ENCODE measurements at places on chromosomes 3 and 15. TPM values are rescaled to one million over a fixed set of nuclear protein-coding genes. Genes with fewer than 3 reads are reported as not detected.

DNA sequence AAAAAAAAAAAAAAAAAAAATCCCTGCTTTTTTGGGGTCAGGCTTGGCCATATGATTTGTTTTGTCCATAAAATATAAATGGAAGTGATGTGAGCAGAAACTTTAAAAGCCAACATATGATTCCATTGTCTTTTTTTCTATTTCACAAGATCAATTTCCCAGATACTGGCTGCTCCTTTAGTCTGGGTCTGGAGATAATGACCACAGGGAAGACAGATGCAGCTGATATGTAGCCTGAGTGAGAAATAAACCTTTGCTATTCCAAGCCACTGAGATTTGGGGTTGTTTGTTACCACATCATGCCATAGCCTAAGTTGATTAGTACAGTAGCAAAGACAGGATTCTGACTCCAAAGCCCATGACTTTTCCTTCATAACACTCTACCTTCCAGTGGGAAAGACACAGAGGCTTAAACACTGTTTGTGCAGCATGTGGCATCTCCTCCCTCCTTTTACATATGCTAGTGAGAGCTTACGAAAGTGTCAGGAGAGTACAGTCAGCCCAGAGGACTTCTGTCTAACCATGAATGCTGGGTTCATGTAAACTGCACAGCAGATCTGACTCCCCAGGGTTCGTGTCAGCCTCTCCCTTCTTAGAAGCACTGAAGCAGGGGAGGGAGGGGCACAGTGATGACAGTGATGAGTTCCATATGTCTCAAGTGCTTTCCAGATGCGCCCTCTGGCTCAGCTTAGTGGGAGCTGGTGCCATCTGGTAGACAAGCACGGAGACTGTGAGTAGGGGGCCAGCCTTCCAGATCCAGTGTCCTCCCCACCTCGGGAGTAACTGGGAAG, 36.7 kb upstream of the SLC7A14 start:
- H3K4me3 ChIP-seq = no peak overlapping the region
- no peaks in the 10 kb centered on the region for H3K36me3 ChIP-seq
- no peak overlapping the region for H3K27ac ChIP-seq

GRCh38 chr3:55607844-55608243, 120.7 kb upstream of the WNT5A start:
- no peak for DNase-seq
- H3K4me1 ChIP-seq = no peaks in the 10 kb centered on the region
- H3K4me3 ChIP-seq = no peak overlapping the region
- no peak overlapping the region for H3K27ac ChIP-seq

GRCh38 chr3:13277860-13278531, 142.1 kb downstream of the NUP210 start:
- H3K27ac ChIP-seq = no peak overlapping the region
- no peaks in the 10 kb centered on the region for H3K27me3 ChIP-seq
- no peak overlapping the region for H3K4me3 ChIP-seq
- H3K4me1 ChIP-seq = no peaks in the 10 kb centered on the region
- DNase-seq = peak; percentile 40
- H3K36me3 ChIP-seq = no peaks in the 10 kb centered on the region

DNA sequence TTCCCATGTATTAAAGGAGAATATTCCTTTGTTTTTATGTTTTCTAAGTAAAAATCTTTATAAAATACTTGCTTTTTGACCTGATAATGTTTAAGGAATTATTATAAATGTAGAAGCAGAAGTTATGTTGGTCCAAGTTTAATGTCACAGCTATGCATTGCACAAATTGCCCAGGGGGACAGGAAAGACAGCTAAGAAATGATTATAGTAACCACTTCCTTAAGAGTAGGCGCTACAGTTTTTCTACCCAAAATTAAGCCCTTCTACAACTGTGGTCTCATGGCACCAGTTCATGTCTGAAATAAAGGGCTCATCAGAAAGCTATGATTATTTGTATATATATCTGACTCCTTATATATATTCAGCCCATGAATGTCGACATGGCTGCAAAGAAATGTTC, 176.4 kb downstream of the GBE1 start:
- no peak overlapping the region for H3K27ac ChIP-seq
- H3K4me1 ChIP-seq = no peaks in the 10 kb centered on the region
- H3K36me3 ChIP-seq = no peaks in the 10 kb centered on the region
- DNase-seq = no peak

- no peaks in the 10 kb centered on the region for H3K27me3 ChIP-seq
- H3K4me1 ChIP-seq = no peaks in the 10 kb centered on the region
- no peak overlapping the region for H3K4me3 ChIP-seq
Observed at GRCh38 chr3:147836330-147836729, 427.2 kb downstream of the ZIC1 start.

GRCh38 chr3:165814380-165814779, 22.8 kb downstream of the BCHE start:
- no peak for DNase-seq
- no peaks in the 10 kb centered on the region for H3K4me1 ChIP-seq
- H3K27me3 ChIP-seq = no peaks in the 10 kb centered on the region
- H3K27ac ChIP-seq = no peak overlapping the region

DNA sequence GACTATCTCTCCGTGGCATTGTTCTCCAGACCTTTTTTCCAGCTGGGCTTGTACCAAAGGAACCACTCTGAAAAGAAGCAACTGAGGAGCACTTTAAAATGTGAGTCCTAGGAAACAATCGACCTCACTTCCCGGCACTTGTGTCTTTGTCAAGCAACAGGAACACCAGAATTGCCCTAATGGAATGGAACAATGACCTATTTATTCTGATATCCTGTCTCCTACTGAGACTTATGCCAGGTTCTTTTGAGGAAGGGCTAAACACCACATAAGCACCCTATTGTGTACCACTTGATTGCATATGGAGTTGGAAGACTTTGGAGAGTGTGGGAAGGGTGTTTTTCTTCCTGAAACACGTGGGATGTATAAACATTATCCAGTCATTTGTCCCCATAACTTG, 56.8 kb upstream of the TGFBR2 start:
- no peak overlapping the region for H3K4me3 ChIP-seq
- no peaks in the 10 kb centered on the region for H3K27me3 ChIP-seq
- H3K36me3 ChIP-seq = no peaks in the 10 kb centered on the region
- DNase-seq = no peak
- H3K4me1 ChIP-seq = no peaks in the 10 kb centered on the region

GRCh38 chr3:172096881-172097420, 57.6 kb downstream of the FNDC3B start:
- H3K27me3 ChIP-seq = no peaks in the 10 kb centered on the region
- no peak for DNase-seq
- H3K4me1 ChIP-seq = peaks cover 5% of the 10 kb centered on the region
- H3K36me3 ChIP-seq = no peaks in the 10 kb centered on the region
- no peak overlapping the region for H3K4me3 ChIP-seq
- peak overlapping the region; percentile 90 for H3K27ac ChIP-seq

Gene GOLGA6L10
- total RNA-seq = 0.23 TPM

Gene LINS1
- total RNA-seq = 19.2 TPM

Gene TRPM1
- not detected for total RNA-seq
